ENCODE measurements at places on chromosomes 2 and 18.

DNA sequence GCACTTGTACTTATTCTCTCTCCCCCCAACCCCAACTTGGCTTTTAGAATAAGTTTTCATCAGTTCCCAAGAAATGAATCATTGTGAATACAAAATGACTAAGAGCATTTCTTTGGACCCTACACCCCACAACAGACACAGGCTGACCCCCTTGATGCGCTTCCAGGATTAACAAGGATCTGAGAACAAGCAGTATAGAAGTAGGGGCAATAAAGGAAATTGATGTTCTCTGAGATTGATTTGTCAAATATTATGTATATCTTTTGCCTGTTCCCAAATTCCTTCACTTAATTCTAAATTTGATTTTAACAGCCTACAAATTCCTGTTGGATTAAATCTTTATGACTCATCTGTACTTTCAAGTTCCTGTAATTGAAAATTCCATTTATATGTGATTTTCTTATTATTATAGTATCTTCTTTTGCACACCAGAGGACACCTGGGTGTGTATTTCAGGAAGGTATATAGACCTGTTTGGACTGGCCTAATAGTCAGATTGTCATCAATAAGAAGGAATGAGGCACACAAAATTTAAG is 10.2 kb upstream of the PTPN4 start:
- no peak for DNase-seq

GRCh38 chr2:158993721-158994587 is 25.5 kb downstream of the TANC1 start:
- no peak for DNase-seq

DNA sequence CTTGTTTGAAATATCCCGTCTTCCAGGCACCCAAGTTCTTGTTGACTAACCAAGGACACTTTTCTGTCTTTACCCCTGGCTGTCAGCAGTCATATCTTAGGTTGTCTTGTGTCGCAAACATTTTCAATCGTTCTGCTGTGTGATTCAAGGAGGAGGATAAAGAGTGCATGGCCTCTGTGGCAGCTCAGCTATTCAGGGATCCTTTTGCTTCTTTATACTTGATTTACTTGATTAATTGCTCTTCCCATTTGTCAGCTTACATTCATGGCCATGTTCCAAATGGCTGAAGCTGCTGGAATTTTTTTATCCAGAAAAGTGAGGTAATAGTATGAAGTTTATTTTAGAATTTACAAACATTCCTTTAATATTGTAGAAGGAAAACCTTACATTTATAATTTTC is 97.3 kb upstream of the FZD5 start:
- no peak for DNase-seq

DNA sequence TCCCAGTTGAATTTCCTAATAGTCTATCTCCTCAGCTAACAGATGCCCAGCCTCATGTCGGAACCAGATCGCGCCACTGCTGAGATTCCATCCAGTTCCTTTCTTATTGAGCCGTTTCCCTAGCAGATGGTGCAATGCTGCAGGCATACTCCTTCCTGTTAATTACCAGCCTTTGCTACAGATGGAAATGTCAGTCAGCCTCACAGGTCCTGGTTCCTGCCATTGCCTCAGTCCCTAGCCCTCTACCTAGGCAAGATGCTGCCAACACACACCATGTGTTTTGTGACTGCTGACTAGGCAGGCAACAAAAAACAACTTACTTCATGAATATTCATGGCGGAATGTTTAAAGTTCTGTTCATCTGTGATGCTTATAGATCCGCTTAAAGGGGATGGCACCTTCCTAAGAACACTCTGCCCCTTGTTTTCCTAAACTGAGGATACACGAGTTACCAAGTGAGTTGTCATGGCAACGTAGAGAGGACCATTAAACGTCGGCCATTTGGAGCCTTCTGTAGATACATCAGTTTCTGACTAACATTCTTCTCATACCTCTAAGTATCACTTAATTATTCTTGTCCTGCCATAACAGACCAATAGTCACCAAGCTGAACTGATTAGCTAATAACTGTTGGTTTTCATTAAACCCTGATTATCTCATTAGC is 749.5 kb downstream of the RNF144A start:
- no peak for DNase-seq

DNA sequence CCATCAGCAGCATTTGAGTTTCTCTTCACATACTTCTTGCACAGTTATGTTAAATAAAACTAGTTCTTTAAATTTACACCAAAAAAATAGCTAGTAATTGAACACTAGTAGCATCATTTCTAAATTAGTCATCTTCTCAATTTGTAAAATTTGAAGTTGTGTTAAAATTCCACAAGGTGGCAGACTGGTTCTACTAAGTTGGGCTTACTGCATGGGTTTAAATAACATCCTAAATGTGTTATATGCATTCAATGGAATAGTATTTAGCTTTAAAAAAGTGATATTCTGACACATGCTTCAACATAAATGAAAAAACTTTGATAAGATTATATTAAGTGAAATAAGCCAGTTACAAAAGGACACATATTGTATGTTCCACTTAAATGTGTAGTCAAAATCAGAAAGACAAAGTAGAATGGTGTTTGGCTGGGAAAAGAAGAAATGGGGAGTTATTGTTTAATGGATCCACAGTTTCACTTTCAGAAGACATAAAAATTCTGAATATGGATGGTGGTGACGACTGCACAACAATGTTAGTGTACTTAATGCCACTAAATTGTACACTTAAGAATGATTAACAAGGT is 28.7 kb upstream of the RPRD1A start:
- no peak for DNase-seq

GRCh38 chr2:63378589-63378988 is 209.7 kb downstream of the WDPCP start:
- no peak for DNase-seq
